ENCODE measurements at places on chromosomes 4 and X. TPM values are rescaled to one million over a fixed set of nuclear protein-coding genes. Genes with fewer than 3 reads are reported as not detected.

DNA sequence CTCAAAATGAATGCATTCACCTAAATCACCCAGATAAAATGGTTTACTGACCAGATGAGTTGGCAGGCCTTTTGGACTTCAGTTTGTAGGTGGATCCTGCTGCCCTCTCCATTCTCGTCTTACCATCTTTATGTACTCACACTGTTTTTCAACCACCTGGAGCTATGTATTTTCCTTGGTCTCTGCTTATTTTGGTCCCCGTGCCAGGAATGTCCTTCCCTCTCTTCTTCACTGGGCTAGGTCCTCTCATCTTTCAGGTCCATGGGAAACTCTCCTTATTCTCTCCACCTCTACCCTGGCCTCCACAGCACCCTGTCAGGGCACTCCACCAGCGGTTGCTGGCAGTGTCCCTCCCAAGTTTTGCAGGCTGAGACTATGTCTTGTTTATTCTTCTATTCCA lies 2.6 kb downstream of the GPRIN3 start:
- H3K27me3 ChIP-seq, result no peaks in the 10 kb centered on the region
- peaks cover 5% of the 10 kb centered on the region for H3K4me1 ChIP-seq
- no peaks in the 10 kb centered on the region for H3K36me3 ChIP-seq
- peak overlapping the region; percentile 93 for H3K27ac ChIP-seq
- H3K4me3 ChIP-seq, result peak overlapping the region; percentile 87
- DNase-seq, result no peak

- no peak for DNase-seq
- no peaks in the 10 kb centered on the region for H3K36me3 ChIP-seq
- no peak overlapping the region for H3K27ac ChIP-seq
- peaks cover 9% of the 10 kb centered on the region for H3K4me1 ChIP-seq
- no peaks in the 10 kb centered on the region for H3K27me3 ChIP-seq
Measured at GRCh38 chr4:13980317-13981310, 353.1 kb upstream of the BOD1L1 start.

GRCh38 chr4:92265021-92265420 lies 38.7 kb upstream of the GRID2 start:
- DNase-seq, result no peak
- H3K36me3 ChIP-seq, result no peaks in the 10 kb centered on the region
- H3K4me3 ChIP-seq, result no peak overlapping the region
- H3K27me3 ChIP-seq, result no peaks in the 10 kb centered on the region
- H3K27ac ChIP-seq, result no peak overlapping the region

DNA sequence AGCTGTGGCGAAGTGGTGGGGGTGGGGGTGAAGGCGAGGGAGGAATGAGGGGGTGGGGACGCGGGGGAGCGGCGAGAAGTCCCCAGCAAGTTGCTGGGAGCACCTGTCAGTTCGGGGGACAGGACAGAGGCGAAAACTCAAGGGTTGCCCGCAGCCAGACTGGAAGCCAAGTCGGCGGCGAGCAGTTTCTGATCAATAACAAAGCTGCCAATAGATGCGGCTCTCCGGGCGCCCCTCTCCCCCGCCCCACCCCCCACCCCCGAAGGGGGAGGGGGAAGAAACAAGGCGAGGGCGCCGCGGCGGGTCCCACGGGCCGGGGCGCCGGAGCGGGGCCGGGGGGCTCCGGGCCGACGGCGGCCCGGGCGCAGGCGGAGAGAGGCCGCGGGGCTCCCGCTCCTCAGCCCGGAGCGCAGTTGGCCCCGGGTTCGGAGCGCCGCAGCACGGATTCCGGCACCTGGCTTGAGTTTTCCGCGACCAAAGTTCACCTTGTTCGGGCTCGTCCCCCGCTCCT lies 379 bp downstream of the PDGFC start:
- peaks cover 5% of the 10 kb centered on the region for H3K4me1 ChIP-seq

DNA sequence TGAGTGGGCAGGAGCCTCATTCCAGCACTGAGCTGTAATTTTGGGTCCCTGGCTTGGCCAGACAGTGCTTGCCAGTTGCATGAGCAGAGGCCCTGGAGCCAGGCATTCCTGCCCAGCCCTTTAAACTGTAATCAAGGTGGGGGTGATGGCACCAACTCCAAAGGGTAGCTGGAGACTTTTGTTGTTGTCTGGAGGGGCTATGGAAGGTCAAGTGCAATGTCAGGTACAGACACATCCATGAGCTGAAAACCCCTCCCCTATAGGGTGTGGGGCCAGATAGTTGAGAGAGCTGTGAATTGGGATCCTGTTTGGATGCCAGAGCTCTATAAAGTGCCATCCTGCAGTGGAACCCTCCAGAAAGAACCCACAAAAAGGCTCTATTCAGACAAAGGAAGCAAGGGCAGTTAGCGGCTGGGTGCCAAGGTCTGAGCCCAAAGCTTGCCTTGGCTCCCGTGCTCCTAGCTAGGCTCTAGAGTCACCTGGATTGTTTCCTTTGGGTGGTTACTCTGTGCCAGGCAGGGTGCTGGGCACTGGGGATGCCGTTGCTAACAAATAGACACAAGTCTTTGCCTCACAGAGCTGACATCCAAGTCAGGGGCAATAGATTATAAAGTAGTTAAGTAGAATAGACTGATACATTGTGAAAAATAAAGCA lies 163.0 kb downstream of the EFNB1 start:
- H3K4me3 ChIP-seq, result no peak overlapping the region
- H3K36me3 ChIP-seq, result no peaks in the 10 kb centered on the region
- H3K4me1 ChIP-seq, result peaks cover 19% of the 10 kb centered on the region
- H3K27me3 ChIP-seq, result no peaks in the 10 kb centered on the region

DNA sequence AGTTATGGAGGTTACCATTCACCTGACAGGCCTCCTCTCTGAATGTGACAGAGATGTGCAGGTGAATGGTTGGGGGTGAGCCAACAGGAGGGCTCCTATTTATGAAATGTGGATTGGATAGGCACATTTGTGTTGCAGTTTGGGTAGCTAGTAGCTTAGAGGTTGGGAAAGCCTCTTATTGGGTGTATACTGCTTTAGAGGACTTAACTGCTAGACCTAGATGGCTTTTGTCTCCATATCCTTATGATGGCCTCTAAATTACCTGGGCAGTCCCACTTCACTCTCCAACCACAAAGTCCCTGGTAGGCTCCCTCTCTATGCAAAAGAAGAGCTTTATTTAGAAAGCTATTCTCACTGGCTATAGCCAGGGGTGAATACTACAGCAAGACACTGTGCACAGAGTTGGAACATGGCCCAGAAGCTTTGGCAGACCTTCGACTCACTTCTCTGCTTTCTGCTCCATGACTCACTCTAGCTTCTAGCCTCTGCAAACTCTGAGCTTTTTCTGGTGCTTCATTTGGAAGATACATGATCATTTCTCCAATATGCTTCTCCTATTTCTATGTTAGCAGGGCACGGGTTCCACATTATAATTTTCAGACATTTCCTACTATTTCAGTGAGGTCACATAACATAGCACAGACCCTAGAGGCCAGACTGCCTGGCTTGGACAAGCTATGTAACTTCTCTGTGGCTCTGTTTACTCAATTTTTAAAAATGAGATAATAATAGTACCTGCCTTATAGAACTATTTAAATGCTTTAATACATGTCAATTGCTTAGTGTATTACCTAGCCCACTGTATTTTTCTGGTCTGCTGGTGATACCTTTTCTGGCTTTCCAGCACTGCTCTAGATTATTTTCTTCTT lies 6.0 kb upstream of the VGLL1 start:
- H3K4me1 ChIP-seq, result no peaks in the 10 kb centered on the region
- peak overlapping the region; percentile 73 for H3K27ac ChIP-seq
- no peaks in the 10 kb centered on the region for H3K36me3 ChIP-seq
- peaks cover 4% of the 10 kb centered on the region for H3K27me3 ChIP-seq
- no peak overlapping the region for H3K4me3 ChIP-seq

- peaks cover 27% of the 10 kb centered on the region for H3K36me3 ChIP-seq
- H3K27me3 ChIP-seq, result no peaks in the 10 kb centered on the region
- no peaks in the 10 kb centered on the region for H3K4me1 ChIP-seq
- no peak for DNase-seq
Measured at GRCh38 chr4:107658400-107659336, 61.4 kb downstream of the PAPSS1 start.

- no peak overlapping the region for H3K4me3 ChIP-seq
- no peaks in the 10 kb centered on the region for H3K4me1 ChIP-seq
Measured at GRCh38 chr4:140078366-140078765, 75.6 kb downstream of the MAML3 start.

DNA sequence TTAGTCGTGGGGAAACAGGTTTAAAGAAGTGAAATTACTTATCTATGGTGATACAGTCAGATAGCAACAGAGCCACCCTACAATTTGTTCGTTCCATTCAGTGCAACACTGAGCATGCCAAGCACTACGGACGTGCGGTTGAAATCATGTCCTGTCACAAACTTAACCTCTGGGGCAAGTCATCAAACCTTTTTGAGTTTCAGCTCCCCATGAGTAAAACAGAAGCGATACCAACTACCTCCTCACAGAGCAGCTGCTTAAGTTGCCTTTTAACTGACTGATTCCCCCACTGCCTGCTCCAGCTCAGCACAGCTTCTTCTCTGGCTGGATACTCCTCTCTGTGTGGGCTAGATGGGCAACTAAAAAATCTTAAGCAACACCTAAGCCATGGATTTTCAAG lies 36.0 kb downstream of the LHFPL1 start:
- H3K4me1 ChIP-seq, result no peaks in the 10 kb centered on the region
- no peaks in the 10 kb centered on the region for H3K27me3 ChIP-seq
- no peak overlapping the region for H3K4me3 ChIP-seq
- DNase-seq, result no peak
- no peak overlapping the region for H3K27ac ChIP-seq

DNA sequence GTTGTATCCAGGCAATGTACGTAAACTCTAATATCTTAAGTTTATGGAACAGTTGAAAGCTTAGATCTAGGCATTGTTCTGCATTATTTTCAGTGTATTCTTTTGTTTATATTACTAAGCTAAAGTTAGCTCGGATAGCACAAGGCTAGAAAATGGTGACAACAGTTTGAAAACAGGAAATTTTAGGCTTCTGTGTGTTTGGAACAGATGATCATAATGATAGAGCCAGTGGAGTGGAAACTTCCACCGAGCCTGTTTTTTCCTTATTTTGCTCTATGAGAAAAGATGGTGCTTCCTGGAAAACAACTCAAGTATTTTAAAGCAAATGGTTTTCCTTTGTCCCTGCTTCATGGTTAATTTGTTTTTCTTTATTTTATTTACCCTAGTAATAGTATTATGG lies 70.8 kb downstream of the GAB1 start:
- H3K4me3 ChIP-seq, result no peak overlapping the region
- no peaks in the 10 kb centered on the region for H3K27me3 ChIP-seq
- no peak for DNase-seq
- peaks cover 88% of the 10 kb centered on the region for H3K4me1 ChIP-seq

DNA sequence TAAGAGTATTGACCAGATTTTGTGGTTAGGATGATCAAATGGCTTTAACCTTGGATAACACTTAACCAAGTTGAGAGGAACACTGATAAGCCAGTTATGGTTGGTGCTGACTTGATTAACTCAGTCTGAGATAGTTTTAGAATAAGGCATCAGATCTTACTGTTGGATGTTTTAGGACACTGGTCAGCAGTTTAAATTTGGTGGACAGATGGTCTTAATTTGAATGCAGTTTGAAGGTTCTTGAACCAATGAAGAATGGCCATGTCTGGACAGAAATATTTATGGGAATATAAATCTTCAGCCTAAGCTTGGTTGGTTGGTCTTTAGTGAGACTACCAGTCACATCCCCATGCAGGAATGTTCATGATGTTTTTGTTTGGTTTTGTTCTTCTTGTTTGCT lies 2.6 kb upstream of the GIMD1 start:
- no peaks in the 10 kb centered on the region for H3K36me3 ChIP-seq
- H3K4me1 ChIP-seq, result peaks cover 4% of the 10 kb centered on the region
- H3K27ac ChIP-seq, result no peak overlapping the region
- H3K27me3 ChIP-seq, result peaks cover 13% of the 10 kb centered on the region
- H3K4me3 ChIP-seq, result no peak overlapping the region
- no peak for DNase-seq

- H3K4me1 ChIP-seq, result no peaks in the 10 kb centered on the region
- no peak overlapping the region for H3K27ac ChIP-seq
- H3K4me3 ChIP-seq, result no peak overlapping the region
- no peak for DNase-seq
- H3K27me3 ChIP-seq, result no peaks in the 10 kb centered on the region
- H3K36me3 ChIP-seq, result no peaks in the 10 kb centered on the region
Measured at GRCh38 chr4:189445613-189446012, 495.1 kb upstream of the FRG1 start.

DNA sequence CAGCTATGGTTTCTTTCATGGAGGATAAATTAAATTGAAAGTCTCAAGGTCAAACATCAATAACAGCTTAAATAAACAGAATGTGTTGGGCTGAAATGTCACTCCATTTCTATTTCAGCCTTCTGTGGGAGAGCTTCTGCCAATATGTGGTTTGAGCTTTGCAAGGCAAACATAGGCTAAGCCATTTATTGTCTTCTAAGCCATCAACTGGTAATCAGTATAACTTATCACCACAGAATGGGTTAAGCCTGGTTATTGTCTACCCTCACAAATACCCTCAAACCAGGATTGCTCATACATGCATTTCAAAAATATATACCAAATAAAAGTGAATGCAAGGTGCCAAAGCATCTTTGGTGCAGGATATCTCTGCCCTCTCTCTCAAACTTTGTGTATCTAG lies 52.7 kb downstream of the GABRB1 start:
- no peak for DNase-seq
- no peaks in the 10 kb centered on the region for H3K36me3 ChIP-seq
- H3K27me3 ChIP-seq, result no peaks in the 10 kb centered on the region
- H3K4me1 ChIP-seq, result no peaks in the 10 kb centered on the region
- H3K4me3 ChIP-seq, result no peak overlapping the region

GRCh38 chr4:152185786-152186550 lies 349.9 kb downstream of the FBXW7 start:
- no peaks in the 10 kb centered on the region for H3K36me3 ChIP-seq
- H3K4me3 ChIP-seq, result no peak overlapping the region
- H3K27ac ChIP-seq, result no peak overlapping the region

DNA sequence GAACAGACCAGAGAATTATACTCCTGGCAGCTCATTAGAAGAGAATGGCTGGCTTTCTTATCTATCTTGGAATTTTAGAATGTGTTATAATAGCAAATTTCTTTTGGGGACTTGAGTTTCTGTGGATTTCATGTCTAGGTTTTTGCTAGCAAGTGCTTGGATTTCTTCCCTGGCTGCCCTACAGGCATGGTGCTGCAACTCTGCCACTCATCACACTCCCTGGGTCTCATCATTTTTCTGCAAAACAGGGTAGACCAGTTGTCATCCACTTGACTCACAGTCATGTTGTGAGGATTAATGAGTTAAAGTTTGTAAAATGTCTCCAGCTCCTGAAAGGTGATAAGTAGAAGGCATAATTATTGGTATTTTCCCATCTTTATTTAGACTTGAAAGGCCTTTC lies 60.7 kb upstream of the LCORL start:
- H3K4me1 ChIP-seq, result peaks cover 7% of the 10 kb centered on the region
- no peaks in the 10 kb centered on the region for H3K36me3 ChIP-seq
- H3K4me3 ChIP-seq, result no peak overlapping the region
- no peaks in the 10 kb centered on the region for H3K27me3 ChIP-seq
- H3K27ac ChIP-seq, result no peak overlapping the region

Gene CABS1
- total RNA-seq, result not detected

Gene FGFBP2
- total RNA-seq, result 2.2 TPM

Gene ANXA3
- total RNA-seq, result 72.5 TPM

Gene KIT
- 2.0 TPM for total RNA-seq

Gene HSFX1
- 1.4 TPM for total RNA-seq

Gene SCRG1
- total RNA-seq, result 0.32 TPM

Gene FGFBP1
- not detected for total RNA-seq

Gene MFAP3L
- 3.0 TPM for total RNA-seq
